GM03348 (cell line): ENCODE measurements at places on chromosomes 2 and 18.
A peak's percentile ranks its signal among the peaks of the same experiment; 100 is the strongest.

- no peak for DNase-seq
Observed at GRCh38 chr18:11883153-11883552, 25.0 kb downstream of the MPPE1 start.

- DNase-seq = peak; percentile 86
Observed at GRCh38 chr2:45128580-45128997, 119.3 kb upstream of the SIX2 start.

DNA sequence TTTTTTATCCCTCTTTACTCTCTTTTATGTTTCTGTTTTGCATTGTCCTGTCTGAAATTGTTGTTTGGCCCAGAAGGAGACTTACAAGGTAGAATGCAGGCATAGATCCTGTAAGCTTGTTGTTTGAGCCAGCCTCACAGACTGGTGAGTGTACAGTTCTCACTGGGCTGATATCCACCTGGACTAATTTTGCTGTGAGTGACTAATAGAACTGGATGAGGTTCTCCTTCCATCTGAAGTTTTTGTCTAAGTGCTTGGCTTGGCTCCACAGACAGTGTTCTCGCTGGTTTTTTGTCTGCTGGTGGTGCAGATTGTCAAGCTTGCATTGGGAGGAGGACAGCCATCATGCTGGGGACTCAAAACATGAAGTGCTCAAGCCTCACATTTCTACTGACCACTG lies 495.7 kb downstream of the TSN start:
- DNase-seq = peak; percentile 25

- DNase-seq = no peak
Observed at GRCh38 chr2:44932079-44932478, 9.4 kb upstream of the SIX3 start.

- no peak for DNase-seq
Observed at GRCh38 chr2:116132833-116133232, 1681.7 kb upstream of the DDX18 start.

DNA sequence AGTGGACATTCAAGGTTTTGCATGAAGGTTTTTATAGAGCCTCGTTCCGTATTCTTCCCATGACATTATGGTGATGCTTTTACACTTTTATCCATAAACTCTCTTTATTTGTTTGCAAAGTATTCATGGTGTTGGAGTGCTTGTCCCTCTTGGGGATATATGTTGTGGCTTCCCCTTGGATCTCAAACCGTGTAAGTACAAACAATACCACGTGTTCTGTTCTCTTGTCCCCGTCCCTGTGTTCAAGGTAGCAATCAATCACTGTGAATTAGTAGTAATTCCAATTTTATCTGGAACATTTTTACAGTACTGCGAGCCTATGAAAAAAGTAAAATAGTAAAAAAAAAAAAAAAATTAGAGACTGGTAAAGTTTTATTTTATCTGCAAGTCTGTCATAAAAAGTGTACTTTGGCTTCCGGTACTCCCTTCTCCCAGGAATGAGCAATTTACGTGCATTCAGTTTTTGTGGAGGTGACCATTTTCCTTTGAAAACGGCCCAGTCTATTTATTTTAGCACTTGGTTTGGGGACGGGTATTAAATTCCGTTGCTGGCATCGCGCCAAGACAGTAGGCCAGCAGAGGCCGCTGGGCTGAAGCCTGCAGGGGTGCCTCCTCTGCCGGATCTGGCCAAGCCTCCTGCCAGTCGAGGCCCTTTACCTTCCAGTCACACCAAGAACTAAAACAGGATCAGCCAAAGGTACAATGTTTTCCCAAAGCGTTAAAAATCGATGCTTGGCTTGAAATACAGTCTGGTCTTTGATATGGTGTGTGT lies 175.7 kb downstream of the SOCS6 start:
- peak; percentile 80 for DNase-seq

DNA sequence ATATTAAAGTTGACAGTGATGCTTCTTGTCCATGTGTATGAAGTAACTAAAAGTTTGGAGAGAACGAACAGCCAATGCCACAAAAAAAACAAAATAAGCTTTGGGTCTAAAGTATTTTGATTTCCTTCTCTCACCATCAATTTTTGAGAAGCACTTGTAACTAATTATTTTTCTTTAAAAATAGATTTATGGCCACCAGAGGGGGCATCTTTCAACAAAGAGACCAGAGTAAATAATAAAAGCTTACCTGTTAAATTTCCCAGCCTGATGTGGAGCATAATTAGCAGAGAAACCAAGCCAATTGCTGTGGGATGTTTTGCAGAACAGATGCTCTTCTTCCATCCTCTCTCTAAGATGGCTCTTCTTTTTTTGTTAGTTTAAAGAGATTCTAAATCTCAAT lies 29.0 kb downstream of the LINC00305 start:
- no peak for DNase-seq

DNA sequence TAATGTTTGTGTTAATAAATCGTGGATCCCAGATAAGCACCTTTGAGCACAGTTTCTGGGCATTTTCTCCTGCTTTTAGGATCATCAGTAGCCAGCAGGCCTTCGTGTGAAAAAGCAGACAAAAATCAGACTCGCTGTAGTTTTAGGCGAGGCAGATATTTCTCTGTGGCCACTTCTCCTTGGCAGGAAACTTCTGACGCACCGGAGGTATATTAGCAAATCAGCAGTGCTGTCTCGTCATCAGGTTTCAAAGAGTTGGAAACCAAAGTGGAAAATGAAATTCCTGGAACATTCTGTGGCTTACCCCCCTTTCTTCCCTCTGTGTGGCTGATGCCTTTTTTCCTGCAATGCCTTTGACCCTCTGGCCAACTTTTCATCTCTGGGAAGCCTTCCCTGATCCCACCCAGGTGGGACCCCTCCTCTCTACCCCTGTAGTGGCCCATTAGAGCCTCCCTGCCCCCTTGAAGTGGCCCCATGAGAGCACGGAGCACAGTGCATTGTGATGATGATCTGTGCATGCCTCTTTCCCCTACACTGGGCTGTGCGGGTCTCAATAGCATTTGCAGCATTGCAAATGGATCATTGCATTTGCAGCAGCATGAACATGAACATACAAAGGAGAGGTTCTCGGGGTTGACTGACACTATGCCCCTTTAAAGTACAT lies 93.3 kb downstream of the RNF144A start:
- DNase-seq = peak; percentile 77

DNA sequence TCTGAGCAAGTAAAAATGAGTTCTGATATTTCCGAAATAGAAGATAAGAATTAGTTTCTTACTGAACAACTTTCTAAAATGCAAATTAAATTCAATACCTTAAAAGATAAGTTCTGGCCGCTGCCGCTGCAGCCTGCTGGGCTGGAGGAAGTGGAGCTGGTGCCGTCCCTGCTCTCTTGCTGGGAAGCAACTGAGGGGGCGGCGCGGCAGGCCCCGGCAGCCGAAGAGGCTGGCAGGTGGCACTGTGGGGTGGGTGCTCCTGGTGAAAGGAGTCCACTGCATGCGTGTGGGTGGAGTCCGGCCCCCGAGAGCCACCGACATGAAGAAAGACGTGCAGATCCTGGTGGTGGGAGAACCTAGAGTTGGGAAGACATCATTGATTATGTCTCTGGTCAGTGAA lies 89.5 kb upstream of the ZNF519 start:
- DNase-seq = peak; percentile 0

GRCh38 chr18:55858661-55859515 lies 270.9 kb upstream of the TCF4 start:
- DNase-seq = no peak

DNA sequence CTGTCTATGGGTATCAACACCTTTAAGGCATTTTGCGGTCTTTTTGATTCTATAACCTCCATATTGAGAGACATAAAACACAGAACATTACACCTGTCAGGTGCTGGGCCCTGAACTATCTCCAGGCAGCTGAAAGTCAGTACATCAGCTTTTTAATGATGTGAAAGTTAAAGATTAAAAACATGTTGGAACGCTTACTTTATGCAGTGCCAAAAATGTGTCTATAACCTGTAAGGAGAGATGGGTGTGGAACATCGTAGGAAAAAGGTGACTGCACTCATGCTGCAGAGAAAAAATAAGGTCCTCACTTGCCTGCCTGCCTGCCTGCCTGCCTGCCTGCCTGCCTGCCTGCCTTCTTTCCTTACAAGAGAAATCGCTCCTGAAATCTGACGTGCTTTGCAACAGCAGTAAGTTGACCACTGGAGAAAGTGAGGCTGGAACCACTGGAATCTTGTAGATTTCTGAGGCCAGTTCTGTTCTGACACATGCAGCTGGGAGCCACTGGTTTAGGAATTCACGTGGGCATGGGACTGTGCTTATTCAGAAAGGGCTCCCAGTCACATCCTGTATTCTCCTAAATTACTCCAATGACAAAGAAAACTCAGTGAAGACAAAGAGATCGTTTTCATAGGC lies 34.1 kb downstream of the BCL11A start:
- DNase-seq = peak; percentile 70

DNA sequence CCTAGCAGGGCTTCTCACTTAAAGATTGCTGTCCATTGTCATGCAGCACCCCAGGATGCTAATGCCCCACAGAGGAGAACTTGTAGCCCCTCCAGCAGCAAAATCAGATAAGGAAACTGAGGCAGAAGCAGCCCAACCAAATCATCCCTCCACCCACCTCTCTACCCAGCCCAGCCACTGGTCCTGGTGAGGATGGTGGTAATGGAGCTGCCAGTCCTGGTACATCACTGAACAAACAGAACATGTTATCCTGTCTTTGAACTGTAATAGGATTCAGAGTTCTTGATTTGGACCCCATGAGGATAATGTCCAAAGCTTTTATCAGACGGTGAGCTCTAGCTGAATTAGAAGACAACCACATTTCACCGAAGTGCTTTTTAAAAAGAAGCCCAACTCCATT lies 113.2 kb downstream of the MRO start:
- DNase-seq = no peak

DNA sequence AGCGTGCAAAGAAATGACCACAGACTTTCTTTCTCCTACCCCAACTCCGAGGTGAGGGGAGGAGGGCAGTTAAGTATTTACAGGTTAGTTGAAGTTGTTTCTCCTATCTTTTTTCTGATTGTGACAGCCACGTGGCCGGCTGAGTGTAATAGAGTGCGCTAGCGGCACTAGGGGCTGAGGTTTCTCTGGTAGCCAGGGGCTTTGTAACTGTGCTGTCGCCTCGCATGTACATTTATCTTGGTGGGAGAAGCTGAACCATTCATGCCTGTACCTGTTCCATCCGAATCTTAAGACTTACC lies 214.1 kb upstream of the STON1 start:
- DNase-seq = peak; percentile 3

DNA sequence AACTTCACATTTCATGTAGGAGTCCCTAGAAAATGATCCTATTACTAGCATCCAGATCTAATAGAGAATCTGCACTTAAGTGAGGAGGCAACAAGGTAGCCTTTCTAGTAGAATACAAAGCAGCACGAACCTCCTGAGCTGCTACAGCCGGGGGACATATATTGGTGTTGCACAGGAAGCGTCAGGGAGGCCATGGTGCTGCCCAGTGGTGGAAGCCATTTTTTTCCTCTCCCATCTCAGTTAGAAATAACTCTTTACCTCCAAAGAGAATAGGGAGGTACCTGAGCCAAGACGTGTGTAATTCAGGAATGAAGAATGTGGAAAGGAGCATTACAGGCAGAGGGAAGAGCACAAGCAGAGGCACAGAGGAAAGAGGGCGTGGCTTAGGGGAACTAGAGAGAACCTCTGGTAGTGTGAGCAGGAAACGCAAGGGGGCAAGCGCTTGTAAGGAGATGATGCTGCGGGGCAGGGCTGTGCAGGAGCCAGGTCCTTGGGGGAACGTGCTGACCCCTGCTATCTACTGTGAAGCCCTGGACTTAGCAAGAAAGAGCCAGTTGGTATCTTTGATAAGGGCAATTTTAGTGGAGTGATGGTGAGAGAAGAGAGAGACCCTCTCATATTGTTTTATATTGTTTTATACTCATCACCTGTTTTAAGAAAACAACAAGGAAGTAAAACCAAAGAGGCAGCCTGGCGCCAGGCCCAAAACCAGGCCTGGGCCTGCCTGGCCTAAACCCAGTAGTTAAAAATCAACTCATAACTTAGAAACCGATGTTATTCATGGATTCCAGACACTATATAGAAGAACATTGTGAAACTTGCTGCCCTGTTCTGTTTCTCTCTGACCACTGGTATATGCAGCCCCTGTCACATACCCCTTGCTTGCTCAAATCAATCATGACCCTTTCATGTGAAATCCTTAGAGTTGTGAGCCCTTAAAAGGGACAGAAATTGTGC lies 50.0 kb upstream of the TTC39C start:
- no peak for DNase-seq

- peak; percentile 19 for DNase-seq
Observed at GRCh38 chr2:138948070-138948539, 167.9 kb upstream of the NXPH2 start.

GRCh38 chr18:26097563-26097962 lies 7.2 kb upstream of the SS18 start:
- no peak for DNase-seq

GRCh38 chr18:44681076-44681970 lies 635 bp downstream of the SETBP1 start:
- peak; percentile 24 for DNase-seq

DNA sequence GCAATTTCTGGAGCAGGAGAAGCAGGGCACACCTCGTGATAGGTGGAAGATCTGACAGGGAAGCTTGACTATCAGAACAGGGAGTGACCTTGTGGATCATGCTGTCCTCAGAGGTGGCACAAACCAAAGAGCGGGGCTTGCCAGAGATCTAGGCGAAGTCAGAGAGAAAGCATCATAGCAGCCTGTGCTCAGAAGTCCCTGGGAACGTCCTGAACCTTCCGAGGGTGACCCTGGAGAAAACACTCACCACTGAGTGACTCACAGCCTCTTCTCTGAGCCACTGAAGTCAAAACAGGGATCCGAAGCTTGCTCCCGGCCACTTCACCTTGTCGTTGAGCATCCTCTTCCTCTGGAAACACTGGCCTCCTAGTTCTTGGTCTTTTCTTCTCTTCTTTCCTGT lies 56.7 kb downstream of the IL1R2 start:
- no peak for DNase-seq

DNA sequence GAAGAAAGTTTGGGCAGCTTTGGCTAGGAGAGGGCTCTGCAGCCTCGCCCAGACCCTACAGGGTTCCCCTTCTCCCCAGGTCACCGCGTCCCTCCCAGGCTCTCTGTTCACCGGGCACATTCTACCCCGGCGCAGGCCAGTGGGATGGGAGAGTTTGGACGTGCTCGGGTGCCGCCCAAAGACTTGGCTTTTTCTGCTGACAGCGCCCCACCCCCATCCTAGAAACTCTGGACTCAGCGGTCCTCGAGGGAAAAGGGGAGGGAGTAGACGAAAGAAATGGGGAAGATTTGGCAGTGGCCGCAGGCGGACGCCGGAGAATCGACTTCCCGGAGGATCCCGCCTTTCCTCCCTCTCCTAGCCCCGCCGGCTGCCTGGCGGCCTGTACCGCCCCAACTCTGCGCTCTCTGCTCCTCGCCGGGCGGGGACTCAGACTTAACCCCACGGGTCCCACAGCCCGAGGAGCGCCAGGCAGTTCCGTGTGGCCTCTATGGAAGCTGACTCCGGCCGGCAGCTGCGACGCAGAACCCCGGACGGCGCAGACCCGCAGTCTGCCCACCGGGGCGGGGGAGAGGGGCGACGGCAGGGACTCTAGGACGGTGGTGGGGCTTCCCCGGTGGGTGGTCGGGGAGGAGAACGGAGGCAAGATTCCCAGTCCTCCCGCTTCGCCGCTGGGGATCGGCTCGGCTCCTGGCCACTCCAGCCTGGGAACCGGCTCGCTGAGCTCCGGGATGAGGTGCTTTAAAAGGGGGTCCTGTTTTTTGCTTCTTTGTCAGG lies 863 bp upstream of the SIX2 start:
- peak; percentile 78 for DNase-seq

- no peak for DNase-seq
Observed at GRCh38 chr2:124112206-124112605, 87.1 kb downstream of the CNTNAP5 start.
